NCI-H460 (cell line): ENCODE measurements at places on chromosomes 16 and 17. TPM values are rescaled to one million over a fixed set of nuclear protein-coding genes. Genes with fewer than 3 reads are reported as not detected.

GRCh38 chr16:8905168-8905762, 23.1 kb downstream of the LITAFD start:
- DNase-seq = peak; percentile 22

GRCh38 chr16:80346111-80346632, 194.6 kb upstream of the DYNLRB2 start:
- DNase-seq = no peak

DNA sequence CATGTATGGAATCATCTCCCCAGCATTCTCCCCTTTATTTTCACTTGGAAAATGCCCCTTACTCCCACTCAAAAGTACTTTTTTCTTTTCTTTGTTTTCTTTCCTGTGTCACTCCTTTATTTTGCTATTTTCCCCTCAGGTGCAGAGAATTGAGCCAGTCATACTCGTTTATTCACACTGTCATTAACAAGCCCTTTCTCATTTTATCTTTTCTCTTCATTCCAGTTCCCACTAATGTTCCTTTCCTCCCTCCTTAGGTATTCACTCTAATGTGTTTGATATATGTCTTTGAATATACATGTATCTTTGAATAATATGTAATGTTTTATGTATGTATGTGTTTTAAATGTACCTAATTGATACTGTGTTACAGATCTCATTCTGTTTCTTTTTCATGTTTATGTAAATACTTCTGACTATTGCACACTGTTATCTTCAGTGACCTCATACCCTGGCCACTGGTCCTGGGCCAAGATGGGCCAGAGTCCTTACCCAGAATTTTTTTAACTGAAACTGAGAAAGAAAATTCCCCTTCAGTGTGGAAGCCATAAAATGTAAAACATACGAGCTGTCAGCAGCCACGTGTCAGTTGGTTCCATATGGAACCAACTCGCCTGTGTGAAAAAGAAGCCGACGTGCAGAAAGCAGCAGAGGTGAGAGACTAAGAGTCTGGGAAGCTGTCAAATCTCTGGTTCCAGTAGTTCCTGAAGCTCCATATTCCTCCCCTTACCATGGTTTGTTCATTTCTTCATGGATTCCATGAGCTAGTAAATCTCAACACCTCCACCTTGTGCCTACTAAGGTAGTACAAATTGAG, 5.8 kb downstream of the SRR start:
- no peak for DNase-seq

Gene TNFRSF17
- not detected in 2 replicates for total RNA-seq

DNA sequence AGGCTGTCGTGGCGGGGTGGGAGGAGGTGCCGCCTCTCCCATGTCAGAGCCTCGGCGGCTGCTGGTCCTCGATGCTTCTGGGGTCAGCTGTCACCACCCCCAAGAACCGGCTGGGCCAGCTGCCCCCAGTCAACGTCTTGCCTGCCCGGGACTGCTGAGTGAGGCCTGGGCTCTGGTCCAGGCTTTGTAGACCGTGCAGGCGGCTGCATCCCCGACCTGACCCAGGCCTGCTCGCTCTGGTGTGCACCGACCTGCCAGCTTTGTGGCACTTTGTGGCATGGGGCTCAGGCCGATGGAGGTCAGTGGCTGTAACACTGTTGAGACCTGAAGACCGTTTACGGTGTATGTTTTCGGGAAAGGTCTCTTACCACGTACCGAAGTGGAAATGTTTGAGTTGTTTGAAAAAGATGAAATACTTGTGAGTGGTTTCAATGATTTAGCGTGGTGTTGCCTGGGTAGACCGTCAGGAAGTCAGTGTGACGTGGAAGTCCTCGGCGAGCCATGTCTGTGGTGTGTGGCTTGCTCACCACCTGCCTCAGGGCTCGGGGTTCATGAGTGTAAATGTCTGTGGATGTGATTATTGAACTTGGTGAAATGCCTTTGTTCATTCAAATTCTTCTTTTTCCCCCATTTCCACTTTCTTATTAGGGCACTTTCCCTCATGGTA, 53.2 kb upstream of the ZNF750 start:
- DNase-seq = no peak

GRCh38 chr17:50536683-50537646, 4.4 kb downstream of the EPN3 start:
- no peak for DNase-seq

GRCh38 chr17:74052993-74053711, 150.3 kb upstream of the RPL38 start:
- no peak for DNase-seq

Gene PLLP
- 0.58 and 2.1 TPM in 2 replicates for total RNA-seq

DNA sequence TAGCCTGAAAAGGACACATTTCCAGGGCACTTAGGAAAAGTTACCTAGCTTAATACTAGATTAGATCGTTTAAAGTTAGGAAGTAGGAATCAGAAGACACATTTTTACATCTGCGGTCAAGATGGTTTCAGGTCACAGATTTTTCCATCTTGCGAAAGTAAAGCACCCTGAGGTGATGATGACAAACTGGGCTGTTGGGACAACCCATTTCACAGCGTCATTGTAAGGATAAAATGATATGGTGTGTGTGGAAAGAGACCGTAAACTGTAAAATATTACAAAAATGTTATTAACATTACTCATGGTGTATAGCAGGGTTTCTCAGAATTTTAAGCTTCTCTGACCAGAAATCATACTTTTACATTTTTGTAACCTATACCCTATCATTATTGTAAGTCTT, 10.1 kb upstream of the MAP2K6 start:
- DNase-seq = peak; percentile 46

DNA sequence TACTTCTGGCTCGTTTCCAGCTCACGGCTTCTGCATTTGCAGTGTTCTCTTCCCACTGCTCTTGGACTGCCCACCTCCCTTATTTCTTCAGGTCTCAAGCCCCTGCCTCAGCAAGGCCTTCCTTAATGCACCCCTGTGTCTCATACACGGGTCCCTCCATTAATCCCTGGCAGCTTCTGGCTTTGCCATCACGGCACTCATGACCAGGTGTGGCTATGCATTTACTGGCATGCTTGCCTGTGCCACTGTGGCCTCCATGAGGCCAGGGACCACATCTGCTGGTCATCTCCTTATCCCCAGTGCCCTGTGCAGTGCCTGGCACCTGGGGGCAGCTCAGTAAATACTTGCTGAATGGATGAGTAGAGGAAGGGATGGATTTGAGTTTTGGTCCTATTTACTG, 114.1 kb downstream of the C16orf78 start:
- no peak for DNase-seq

DNA sequence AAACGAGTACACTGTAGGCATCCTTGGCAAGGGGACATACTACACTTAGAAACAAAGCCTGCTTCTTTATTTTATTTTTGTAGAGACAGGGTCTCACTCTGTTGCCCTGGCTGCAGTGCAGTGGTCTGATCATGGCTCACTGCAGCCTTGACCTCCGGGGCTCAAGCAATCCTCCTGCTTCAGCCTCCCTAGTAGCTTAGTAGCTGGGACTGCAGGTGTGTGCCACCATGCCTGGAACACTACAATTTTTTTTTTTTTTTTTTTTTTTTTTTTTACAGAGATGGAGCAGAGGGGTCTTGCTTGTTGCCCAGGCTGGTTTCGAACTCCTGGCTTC, 78.2 kb downstream of the WIPI1 start:
- no peak for DNase-seq

Gene HSBP1
- 83.5 and 93.8 TPM in 2 replicates for total RNA-seq

DNA sequence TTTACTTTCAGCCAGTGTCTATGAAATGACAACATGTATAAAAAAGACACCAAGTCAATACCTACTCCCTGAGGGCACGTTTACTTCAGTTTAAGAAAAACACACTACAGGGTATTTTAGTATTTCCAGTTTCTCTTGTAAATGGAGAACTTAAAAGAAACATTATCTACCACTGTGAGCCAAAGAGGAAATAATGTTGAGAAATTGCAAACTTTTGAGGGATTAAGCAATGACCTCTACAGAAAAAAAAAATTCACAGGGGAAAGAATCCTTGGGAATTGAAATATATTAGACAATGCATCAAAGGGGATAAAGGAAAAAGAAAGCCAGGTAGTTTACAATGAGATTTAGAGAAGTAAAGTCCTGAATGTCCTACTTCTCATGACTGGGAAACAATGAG, 126.0 kb downstream of the KCNJ2 start:
- no peak for DNase-seq

DNA sequence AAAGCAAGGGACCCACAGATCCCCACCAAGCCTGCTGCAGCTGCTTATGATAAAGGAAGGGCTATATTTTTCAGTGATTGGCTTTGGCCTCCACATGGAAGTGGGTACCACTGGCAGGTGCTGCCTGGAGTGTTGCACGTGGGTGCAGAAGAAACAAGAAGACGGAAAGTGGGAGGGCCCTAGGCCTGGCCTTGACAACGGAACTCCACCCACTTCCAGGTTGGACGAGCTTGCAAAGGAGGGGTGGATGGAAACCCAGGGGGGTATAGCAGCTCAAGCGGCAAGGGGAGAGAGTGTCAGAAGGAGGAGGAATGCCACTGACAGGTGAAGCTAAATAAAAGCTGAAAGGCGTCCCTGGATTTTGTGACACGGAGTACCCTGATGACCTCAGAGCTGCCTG, 20.3 kb downstream of the TRIM25 start:
- no peak for DNase-seq

- no peak for DNase-seq
Observed at GRCh38 chr16:50950955-50951354, 200.1 kb downstream of the SALL1 start.

DNA sequence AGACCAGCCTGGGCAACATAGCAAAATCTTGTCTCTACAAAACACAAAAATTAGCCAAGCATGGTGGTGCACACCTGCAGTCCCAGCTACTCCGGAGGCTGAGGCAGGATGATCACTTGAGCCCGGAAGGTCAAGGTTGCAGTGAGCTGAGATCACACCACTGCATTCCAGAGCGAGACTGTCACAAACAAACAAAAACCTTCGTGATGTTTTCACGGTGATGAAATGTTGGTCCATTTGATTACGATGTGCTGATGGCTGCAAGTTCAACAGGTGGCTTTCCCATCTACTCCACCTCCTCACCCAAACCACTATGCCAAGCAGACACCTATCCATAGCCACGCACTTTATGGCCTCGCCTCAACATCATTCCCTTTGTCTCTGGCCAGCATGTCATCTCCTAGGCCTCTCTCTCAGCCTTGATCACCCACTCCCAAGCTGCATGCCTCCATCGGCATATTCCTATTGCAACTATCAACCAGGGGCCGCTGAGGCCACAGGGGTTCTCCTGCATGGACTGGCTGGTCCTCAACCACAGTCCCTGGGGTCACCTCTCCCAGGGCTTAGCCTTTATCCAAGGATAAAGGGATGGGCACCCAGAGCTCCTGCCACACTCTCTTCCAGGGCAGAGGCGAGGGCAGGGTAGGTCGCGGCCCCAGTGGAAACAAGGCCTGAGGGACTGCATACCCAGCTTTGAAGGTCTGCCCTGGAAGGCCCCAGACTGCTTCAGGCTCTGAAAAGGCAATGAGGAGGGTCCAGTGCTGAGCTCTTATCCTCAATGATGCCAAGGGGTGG, 17.1 kb upstream of the ALOX15B start:
- DNase-seq = no peak

DNA sequence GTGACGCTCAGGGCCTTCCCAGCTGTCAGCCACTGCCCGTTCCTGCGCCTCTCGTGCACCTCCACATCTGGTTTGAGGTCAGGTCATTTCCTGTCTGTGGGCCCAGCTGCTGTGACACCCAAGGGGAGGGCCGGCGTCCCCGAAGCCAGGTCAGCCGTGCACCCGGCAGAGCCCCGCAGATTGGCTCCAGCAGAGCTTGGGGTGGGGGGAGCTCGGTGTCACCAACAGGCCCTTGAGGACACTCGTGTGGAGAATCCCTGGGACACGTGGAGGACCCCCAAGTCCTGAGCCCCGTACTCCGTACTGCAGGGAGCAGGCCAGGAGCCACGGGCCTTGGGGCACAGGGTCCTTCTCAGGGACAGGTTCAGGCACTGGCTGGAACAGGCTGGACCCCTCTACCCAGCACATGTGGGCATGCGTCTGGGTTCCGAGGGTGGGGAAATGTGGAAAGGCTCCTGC, 4.8 kb downstream of the SPATA2L start:
- no peak for DNase-seq

Gene MAPT
- 3.5 and 4.0 TPM in 2 replicates for total RNA-seq

- DNase-seq = no peak
Observed at GRCh38 chr16:80671281-80671849, 130.6 kb downstream of the DYNLRB2 start.

Gene ELMO3
- 1.1 and 1.5 TPM in 2 replicates for total RNA-seq

Gene TP53TG3C
- total RNA-seq = not detected in 2 replicates

Gene OR1A1
- total RNA-seq = not detected in 2 replicates

DNA sequence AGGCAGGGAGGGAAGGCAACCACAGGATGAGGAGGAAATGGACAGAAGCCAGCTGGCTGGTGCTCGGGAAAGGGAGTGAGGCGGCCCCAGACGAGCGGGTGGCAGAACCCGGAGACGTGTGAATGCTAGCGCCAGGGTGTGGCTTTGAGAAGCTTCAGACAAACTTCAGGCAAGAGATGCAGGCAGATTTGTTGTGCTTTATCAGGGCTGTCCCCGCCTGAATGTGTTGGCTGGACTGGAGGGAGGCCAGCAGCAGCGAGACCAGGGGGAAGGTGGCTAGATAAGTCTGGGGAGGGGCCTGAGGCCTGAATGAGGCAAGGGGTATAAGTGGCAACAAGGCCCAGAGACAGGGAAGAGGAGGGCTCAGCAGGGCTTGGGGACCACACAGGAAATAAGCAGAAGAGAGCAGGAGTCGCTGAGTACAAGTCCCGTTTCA, 22.0 kb downstream of the CAMKK1 start:
- no peak for DNase-seq

Gene ELOB
- 125 and 162 TPM in 2 replicates for total RNA-seq

DNA sequence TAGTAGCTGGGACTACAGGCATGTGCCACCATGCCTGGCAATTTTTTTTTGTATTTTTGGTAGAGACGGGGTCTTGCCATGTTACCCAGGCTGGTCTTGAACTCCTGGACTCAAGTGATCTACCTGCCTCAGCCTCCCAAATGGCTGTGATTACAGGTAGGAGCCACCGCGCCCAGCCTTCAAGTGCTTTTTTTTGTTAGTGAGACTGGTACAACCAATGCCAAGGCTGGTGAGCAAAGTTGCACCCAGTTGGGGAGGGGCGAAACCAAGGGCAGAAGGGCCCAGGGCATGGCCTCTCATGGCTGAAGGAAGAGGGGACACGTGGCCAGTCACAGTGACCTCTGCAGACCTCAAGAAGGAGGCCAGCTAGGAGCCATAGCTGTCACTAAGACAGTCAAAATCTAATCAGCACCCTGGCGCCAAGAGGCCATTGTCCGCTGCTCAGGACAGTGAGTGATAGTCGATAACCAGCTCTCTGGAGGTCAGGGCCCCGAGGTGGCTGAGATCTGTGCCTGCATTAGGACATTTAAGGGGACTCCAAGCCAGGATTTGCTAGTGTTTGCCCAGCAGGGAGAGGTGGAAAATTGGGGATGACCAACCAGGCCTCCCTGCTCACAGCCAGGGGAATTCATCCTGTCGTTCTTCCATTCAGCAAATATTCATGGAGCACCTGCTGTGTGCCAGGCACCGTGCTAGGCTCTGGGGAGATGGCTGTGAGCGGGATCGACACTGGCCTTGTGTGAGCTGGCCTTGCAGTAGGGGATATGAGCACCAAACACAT, 10.2 kb downstream of the IL4R start:
- no peak for DNase-seq

- DNase-seq = no peak
Observed at GRCh38 chr16:80144191-80144590, 396.6 kb upstream of the DYNLRB2 start.

Gene ASPHD1
- total RNA-seq = 8.5 and 11.6 TPM in 2 replicates

GRCh38 chr17:77826132-77826873, 132.2 kb upstream of the TNRC6C start:
- DNase-seq = no peak
